ENCODE measurements at places on chromosomes 6 and 20. TPM values are rescaled to one million over a fixed set of nuclear protein-coding genes. Genes with fewer than 3 reads are reported as not detected.

SMLR1 gene
- not detected for total RNA-seq

MED20 gene
- total RNA-seq: 14.6 TPM

SLC22A2 gene
- total RNA-seq: not detected

BNIP5 gene
- total RNA-seq: not detected

TCP1 gene
- 107 TPM for total RNA-seq

KHDC3L gene
- total RNA-seq: not detected

CUTA gene
- 107 TPM for total RNA-seq

PLCB4 gene
- 23.4 TPM for total RNA-seq

IPCEF1 gene
- 5.0 TPM for total RNA-seq

ADGRB3 gene
- 8.5 TPM for total RNA-seq

RAB22A gene
- total RNA-seq: 27.1 TPM

CD40 gene
- total RNA-seq: 25.1 TPM

SCUBE3 gene
- total RNA-seq: 2.9 TPM

GNAS-AS1 gene
- total RNA-seq: 1.5 TPM

ARMC2 gene
- total RNA-seq: 17.2 TPM

CALHM6 gene
- 5.5 TPM for total RNA-seq

CGA gene
- total RNA-seq: not detected

KIAA0408 gene
- 45.3 TPM for total RNA-seq

NKAPL gene
- total RNA-seq: 2.9 TPM

GABRR2 gene
- total RNA-seq: 1.7 TPM

THBS2 gene
- total RNA-seq: 104 TPM

GNL1 gene
- total RNA-seq: 63.3 TPM

CST3 gene
- total RNA-seq: 731 TPM

LGSN gene
- not detected for total RNA-seq

BIRC7 gene
- total RNA-seq: 26.0 TPM

CAP2 gene
- total RNA-seq: 7.1 TPM

MEP1A gene
- total RNA-seq: not detected

PTGIS gene
- total RNA-seq: 89.7 TPM

Data from sciatic nerve (tissue), 2 donors.